ENCODE measurements at places on chromosomes 2 and 18.

DNA sequence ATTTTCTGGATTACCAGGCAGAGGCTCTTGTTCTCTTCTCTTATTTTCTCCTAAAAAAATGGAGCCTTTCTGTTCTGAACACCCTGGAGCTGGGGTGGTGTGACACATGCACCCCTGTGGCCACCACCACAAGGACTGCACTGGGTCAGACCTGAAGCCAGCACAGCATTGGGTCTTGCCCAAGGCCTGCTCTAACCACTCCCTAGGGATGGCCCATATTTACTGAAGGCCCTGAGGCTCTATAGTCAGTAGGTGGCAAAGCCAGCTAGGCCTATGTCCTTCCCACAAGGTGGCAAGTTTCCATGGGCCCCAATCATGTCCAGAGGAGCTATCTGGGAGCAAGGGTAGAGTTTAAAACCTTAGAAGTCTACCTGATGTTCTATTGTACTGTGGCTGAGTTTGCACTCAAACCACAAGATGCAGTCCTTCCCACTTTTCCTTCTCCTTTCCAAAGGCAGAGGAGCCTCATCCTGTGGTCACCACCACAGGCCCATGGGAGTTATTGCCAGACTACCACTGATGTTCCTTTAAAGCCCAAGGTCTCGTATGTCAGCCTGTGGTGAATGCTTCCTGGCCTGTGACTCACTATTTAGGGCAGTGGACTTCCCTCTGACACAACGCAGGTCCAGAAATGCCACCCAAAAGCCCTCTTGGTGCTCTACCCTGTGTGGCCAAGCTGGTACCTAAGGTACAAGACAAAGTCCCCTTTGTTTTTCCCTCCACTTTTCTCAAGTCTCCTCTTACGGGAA lies 15.0 kb upstream of the FMNL2 start:
- DNase-seq: peak; percentile 31

DNA sequence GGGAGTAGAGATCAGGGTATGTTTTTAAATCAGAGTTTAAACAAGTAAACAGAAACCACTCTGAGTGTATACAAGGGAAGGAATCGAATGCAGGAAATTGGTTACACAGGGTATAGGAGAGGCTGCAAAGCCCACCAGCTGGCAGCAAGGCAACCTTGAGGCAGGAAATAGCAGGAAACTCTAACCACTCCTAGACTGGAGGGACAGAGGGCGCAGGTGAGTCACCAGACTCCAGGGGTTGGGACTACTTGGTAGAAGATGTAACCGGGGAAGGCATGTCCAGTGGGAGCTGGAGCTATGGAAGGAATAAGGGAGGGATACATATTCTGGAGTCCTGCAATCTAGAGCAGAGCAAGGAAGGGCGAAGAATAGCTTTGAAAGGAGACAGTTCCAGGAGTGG lies 152.3 kb downstream of the MEIS1 start:
- DNase-seq: no peak

DNA sequence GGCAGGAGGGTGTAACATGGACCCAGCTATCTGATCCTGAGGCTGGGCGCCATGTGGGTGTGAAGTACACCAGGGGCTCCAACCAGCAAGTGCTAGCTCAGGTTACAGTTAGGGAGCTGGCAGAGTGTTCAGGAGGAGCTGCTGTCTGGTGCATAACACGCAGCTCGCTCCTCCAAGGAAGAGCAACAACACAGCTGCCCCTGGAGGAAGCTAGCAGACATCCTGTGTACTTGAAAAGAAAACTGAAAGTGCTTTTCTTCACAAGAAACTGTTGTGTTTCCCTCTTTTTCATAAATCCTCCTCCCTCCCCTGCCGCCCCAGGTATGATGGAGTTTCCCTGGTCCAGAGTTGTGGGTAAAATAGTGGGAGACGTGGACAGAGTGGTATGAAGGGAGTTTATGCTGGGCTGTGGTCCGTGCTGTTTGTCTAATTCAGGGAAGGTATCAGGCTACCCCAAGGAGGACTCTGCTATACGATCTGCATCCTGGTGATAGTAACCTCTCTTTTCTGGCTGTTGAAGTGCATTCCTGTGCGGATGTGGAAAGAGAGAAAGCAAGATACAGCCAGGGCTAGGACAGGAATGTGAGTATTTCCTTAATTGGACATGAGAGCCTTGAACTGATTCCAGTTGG lies 6.1 kb upstream of the LBH start:
- DNase-seq: peak; percentile 86

- DNase-seq: no peak
Observed at GRCh38 chr2:19870792-19871191, 31.0 kb downstream of the TTC32 start.

DNA sequence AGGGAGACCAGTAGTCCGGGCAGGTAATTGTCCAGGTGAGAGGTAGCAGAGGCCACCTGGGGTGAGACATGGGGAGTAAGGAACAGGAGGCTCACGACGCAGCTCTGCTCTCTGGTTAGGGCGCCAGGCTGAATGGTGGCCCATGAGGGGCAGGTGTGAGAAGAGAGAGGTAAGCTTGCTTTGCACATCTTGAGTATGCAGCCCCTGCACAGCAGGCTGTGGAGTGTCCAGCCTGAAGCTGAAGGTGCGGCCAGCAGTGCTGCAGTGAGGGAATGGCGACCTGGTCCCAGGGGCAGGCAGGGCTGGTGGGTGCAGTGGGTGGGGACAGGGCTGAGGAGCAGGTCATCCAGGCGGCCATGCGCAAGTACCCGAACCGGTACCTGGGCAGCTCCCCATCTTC lies 15.7 kb downstream of the PRELID3A start:
- DNase-seq: no peak
